Astrocyte of the hippocampus (primary cell): ENCODE measurements at places on chromosomes 2 and 18.

DNA sequence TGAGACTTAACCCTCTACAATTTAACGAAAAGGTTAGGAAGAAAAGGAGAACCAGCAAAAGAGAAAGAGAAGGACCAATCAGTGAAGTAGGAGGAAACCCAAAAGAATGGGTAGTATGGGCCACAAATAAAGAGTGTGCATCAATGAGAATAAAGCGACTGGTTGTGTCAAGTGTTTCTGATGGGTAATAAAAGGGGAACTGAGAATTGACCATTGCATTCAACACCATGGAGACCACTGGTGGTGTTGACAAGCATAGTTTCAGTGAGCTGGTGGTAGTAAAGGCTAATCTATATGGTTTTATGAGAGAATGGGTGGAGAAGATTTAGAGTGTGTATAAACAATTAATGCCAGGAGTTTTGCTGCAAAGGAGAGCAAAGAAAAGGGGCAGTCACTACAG is 75.4 kb downstream of the CSRNP3 start:
- no peak for DNase-seq

- DNase-seq, result peak; percentile 84
Measured at GRCh38 chr2:150520887-150521664, 33.6 kb upstream of the RND3 start.

GRCh38 chr2:85390941-85391669 is 19.1 kb downstream of the CAPG start:
- DNase-seq, result peak; percentile 61

DNA sequence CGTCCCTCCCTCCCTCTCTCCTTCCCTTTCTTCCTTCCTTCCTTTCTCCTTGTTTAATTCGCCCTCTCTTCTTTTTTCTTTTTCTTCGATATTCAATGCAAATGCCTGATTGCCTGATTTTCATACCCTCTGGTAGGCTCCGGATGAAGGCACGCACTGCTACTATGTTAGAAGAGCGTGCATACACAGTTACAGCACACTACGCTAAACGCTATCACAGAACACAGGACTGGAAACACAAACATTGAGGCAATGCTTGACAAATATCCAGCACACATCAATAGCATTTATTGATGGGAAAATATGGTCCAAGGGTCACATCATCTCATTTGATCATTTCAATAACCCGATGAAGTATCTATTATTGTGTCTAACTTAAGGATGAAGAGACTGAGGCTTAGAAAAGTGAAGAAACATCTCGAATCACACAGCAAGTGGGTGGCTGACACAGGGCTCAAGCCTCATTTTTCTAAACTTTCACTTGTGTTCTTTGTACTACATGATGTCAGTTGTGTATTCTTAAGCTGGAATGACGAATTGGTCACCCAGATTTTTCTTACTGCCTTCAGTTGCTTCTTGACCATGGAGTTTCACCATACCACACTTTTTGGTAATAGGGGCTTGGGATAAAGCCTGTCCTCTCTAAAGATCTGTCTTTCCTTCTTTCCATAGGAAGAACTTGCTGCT is 101.8 kb downstream of the TRIB2 start:
- DNase-seq, result no peak

DNA sequence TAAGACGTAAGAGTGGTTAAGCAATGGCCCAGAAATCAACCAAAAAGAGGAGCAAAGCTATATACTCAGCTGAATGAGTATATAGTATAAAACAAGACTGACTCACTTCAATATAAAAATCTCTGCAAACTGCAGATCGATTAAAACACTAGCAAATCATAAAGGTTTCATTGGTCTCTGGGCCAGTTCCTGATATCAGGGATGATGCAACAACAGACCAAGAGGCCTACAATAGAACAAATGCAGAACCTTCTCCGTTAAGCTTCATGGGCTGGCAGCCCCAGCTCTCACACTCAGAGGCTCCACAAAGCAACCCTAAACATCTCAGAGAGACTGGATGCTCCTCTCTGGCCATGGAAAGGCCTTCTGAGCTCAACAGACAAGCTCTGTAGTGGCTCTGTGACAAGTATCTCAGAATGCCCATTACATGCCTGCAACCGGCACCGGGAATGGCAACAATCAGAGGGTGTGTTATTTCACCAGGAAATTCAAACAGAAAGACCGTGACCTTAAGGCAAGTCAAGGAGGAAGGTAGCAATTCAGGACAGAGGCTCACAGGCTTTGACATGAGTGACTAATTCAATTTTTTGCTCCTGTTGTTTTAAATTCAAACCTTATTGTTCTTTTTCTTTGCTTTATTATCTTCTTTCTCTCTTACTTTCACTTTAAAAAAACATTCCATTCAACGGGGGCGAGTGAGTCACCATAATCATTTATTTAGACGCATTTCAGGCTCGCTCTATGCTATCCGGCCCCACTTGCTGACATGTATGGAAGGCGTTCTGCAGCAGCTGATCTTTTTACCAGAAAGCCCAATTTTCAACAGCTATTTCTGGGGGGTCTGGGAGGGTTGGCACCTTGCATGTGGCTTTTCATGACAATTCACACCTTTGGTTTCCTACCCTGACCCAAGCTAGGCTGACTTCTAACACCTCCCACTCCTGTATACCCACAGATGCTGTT is 15.1 kb downstream of the CYRIA start:
- DNase-seq, result peak; percentile 76

DNA sequence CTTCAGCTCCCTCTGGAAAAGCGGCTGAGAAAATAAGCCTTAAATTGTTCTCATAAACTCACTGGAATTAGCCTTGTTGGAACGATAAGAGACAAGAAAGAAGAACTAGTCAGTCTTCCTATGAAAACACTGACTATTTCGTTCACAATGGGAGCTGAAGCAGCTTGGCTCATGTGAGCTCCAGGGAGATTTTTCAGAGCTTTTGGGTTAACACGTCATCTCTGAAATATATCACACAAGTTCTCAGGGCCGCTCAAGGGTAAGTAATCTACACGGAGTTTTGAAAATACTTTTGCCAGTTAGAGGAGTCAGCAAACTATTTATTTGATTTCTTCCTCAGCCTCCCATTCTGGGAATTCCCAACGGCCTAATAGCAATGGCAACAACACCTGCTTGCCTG is 316.2 kb upstream of the MGAT5 start:
- DNase-seq, result peak; percentile 20

GRCh38 chr2:86323273-86324021 is 14.0 kb downstream of the REEP1 start:
- DNase-seq, result no peak

DNA sequence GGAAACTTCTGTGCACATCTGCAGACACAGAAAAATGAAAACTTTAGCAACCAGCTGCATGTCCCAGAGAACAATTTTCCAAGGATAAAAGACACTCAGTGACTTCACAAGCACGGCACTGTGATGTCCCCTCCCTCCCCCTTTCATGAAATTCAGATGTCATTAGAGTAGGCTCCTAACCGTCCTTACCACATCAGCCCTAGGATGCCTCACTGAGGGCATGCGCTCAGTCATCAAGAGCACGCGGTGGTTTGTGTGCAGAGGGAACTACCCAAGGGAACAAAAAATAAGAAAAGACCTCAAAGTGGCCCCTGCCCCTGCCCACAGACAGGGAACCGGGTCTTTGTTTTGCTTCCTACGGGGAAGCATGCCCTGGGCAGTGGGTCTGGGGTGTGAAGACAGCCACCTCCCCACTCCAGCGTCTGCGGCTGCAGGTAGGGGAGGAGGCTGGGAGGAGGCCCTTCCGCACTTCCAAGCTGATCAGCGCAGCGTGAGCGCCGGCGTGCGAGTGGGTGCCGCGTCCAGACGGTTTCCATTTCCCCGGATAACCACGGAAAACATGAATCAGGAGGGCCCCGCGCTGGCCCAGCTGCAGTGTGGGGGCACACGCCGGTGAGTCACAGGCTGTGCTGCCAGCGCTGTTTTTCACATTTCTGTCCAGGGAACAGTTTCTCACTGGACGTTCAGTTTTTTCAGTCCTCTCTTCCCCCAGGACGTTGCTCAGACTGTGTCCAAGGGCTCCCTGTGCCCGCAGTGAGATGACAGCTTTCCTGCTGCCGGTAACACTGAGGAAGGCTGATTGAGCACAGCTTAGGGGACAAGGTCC is 70.6 kb downstream of the COPS8 start:
- peak; percentile 89 for DNase-seq

- peak; percentile 62 for DNase-seq
Measured at GRCh38 chr2:226031647-226032501, 632.4 kb downstream of the NYAP2 start.

DNA sequence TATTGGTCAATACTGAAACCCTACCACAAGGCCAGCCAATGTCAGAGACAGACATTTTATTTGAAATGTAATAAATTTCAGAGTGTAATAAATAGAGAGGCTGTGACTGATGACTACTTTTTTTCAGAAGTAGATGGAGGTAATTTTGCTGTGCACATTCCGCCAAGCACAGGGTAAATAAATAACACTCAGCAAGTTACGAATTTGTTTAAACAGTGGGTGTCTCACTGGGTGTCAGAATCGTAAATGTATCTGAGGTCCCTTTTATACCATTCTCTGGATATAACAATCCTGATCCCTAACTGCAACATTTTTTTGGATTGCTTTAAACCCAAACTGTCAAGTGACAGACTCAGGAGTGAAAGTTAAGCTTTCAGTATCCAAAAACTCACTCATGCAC is 74.1 kb downstream of the GATA6 start:
- DNase-seq, result no peak

GRCh38 chr2:150274108-150274507 is 213.4 kb downstream of the RND3 start:
- no peak for DNase-seq

DNA sequence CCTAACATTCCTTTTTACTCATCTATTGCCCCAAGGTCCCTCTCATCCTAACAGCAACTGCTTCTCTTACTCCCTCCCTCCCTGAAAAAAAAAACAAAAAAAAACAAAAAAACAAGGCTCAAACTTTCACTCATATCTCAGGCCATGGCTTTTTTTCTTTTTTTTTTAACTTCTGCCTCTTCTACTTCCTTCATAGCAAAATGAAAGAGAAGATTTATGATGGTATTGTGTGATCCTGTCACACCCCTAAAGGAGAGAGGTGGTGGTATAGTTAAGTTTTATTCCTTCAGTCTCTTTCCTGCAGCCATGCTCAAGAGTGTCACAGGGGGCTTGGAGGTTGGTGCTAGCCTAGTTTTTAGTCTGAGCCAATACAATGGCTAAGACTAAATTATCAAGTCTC is 21.5 kb upstream of the EPC2 start:
- no peak for DNase-seq

DNA sequence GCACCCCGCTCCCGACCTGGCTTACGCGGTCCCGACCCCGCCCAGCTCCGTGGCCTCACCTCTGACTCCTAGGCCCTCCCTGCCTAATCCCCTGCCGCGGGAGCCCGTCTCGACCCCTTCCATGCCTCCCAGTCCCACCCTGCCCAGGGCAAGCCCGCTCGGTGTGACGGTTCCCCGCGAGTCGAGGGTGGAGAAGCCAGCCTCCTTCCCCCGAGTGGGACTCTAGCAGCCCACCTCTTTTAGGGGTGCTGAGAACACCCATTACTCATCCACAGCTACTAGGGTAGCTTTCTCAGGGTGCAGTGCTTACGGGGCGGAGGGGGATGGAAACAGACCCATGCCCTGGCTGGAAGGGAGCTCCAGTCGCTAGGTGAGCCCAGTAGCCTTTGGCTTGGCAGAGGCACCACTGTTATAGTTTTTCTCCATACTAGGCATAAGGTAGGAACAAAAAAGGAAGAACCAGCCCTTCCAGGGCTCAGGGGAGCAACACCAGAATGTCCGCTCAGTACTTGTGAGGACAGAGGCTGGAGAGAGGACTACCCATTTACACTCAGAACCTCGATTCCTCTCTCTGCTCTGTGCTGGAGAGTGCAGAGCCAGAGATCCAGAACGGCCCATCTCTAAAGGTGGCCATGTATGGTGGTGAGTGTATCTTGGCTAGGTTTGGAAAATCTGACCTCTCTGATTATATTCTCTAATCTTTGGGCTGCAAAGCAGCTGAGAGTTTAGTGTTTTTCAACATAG is 606 bp downstream of the AGBL5 start:
- DNase-seq, result peak; percentile 42

DNA sequence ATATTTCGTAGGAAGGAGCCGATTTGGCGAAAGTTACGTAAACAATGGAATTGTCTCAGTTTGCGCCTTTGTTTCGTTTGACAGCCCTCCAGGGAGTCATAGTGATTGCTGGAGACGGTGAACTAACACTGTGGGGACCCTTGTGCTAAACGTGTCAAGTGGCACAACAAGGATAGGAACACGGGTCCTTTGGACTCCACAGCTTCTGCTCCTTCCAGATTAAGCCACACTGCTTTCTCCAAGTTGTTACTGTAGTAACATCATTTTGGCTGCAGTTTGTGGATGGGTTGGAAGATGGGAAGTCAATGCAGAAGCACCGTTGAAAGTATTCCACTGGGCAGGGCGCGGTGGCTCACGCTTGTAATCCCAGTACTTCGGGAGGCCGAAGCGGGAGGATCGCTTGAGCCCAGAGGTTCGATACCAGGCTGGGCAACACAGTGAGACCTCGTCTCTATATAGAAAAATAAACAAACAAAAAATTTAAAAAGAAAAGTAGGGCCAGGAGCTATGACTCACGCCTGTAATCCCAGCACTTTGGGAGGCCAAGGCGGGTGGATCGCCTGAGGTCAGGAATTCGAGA is 636 bp upstream of the IMMT start:
- no peak for DNase-seq

GRCh38 chr2:7953195-7953594 is 728.7 kb upstream of the ID2 start:
- no peak for DNase-seq

GRCh38 chr18:47264308-47264700 is 12.8 kb upstream of the SKOR2 start:
- no peak for DNase-seq

DNA sequence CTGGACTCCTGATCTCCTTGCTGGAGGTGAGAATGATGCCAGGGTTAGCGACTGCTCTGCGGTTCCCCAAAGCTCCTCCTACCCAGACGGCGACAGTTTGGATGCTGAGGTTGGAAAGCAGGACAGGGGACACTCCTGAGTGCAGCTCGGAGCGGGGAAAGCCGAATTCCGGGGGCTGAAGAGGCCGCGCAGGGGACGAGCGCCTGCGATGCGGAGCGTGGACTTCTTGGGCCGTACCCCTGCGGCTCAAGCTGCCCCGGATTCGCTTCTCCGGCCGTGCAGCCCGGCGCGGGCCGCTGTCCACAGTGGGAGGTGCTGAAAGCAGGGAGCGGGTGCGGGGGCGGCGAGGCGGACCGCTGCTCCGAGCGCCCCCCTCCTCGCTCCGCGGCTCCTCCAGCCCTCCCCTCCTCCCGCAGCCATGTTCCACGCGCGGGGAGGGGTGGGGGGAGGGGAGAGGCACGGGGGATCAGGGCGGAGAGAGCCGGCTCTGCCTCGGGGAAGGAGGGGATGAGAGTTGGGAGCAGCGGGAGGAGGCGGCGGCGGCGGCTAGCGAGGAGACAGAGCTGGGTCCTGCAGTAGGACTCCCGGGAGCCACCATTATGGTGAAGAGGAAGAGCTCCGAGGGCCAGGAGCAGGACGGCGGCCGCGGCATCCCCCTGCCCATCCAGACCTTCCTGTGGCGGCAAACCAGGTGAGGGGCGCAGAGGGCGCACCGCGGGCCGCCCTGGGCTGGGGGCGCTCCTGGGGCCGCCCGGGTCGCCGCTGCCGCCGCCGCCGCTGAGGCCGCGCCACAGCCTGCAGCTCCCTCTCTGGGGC is at the start of gene UNC80:
UNC80 (plus strand) TSS at position 359 of the 816 bp plus-strand sequence; CDS start at position 600, 241 bp downstream.
- peak; percentile 95 for DNase-seq
